ENCODE measurements at places on chromosomes 2 and 18.

GRCh38 chr18:47731276-47731675 lies 199.2 kb downstream of the SMAD2 start:
- no peak for DNase-seq

- DNase-seq = no peak
Observed at GRCh38 chr18:2997429-2997828, 15.5 kb downstream of the LPIN2 start.

- DNase-seq = no peak
Observed at GRCh38 chr2:101737478-101738255, 40.2 kb downstream of the MAP4K4 start.

DNA sequence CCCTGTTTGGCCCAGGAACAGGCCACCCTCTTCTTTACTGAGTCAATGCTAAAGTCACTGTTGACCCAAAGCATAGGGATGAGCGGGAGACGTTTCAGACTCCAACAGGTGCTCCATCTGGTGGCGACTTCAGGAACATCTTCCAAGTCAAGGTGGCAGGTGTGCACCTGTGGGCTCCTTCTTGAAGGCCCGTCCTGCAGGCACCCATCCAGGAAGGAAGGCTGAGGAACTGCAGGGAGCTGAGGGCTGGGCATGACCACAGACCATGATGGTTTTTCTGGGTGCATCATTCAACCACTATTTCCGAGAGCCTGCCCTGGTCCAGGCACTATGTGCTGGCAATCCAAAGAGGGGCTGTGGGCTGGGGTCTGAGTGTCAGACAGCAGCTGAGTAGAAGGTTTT lies 142.8 kb downstream of the NDUFA10 start:
- peak; percentile 46 for DNase-seq

GRCh38 chr2:29000956-29001355 lies 19.9 kb downstream of the TOGARAM2 start:
- DNase-seq = peak; percentile 30

All from common myeloid progenitor, CD34-positive (primary cell).